Endothelial cell of umbilical vein (primary cell): ENCODE measurements at places on chromosomes 11 and 22. TPM values are rescaled to one million over a fixed set of nuclear protein-coding genes. Genes with fewer than 3 reads are reported as not detected.

DNA sequence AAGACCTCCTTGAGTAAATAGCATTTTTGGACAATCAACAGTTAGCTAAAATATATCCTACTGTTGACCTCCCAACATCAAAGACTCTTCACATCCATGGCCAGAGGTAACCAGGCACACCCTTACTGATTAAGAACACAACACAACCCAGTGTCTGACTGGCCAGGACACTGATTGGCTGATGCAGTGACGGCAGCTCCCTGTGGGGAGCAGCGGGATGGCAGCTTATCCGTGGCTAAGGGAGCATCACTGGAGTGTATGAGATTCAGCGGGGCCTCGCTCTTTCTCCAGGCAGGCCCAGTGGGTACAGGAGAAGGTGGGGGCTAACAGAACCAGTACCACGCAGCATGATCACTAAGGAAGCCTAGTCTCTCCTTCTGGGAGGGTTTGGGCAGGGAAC, 10.3 kb upstream of the IL2RB start:
- no peaks in the 10 kb centered on the region for H3K36me3 ChIP-seq
- H3K27me3 ChIP-seq, result no peaks in the 10 kb centered on the region
- no peaks in the 10 kb centered on the region for H3K4me1 ChIP-seq

GRCh38 chr11:102559839-102560238, 29.3 kb upstream of the MMP7 start:
- H3K27ac ChIP-seq, result no peak overlapping the region
- no peaks in the 10 kb centered on the region for H3K27me3 ChIP-seq
- H3K4me1 ChIP-seq, result peaks cover 3% of the 10 kb centered on the region
- no peaks in the 10 kb centered on the region for H3K36me3 ChIP-seq
- H3K4me3 ChIP-seq, result no peak overlapping the region
- no peak for DNase-seq

GRCh38 chr22:45925811-45926351, 51.1 kb downstream of the WNT7B start:
- no peaks in the 10 kb centered on the region for H3K4me1 ChIP-seq
- no peak overlapping the region for H3K4me3 ChIP-seq
- no peak for DNase-seq
- no peaks in the 10 kb centered on the region for H3K27me3 ChIP-seq
- no peaks in the 10 kb centered on the region for H3K36me3 ChIP-seq

The PAMR1 gene
- polyA plus RNA-seq, result not detected in 2 replicates

- no peaks in the 10 kb centered on the region for H3K27me3 ChIP-seq
- H3K36me3 ChIP-seq, result no peaks in the 10 kb centered on the region
- no peak for DNase-seq
- no peak overlapping the region for H3K4me3 ChIP-seq
- no peak overlapping the region for H3K27ac ChIP-seq
These were observed 244.4 kb upstream of the SYN3 start for GRCh38 chr22:33302549-33302948.

The PRR33 gene
- polyA plus RNA-seq, result not detected in 2 replicates

GRCh38 chr11:96272529-96273222, 70.3 kb downstream of the MAML2 start:
- no peak overlapping the region for H3K4me3 ChIP-seq
- no peak overlapping the region for H3K27ac ChIP-seq
- peaks cover under 1% of the 10 kb centered on the region for H3K4me1 ChIP-seq
- H3K27me3 ChIP-seq, result no peaks in the 10 kb centered on the region
- DNase-seq, result peak; percentile 46

GRCh38 chr11:64074239-64074638, 38.5 kb downstream of the FLRT1 start:
- DNase-seq, result no peak
- no peak overlapping the region for H3K27ac ChIP-seq
- H3K4me1 ChIP-seq, result no peaks in the 10 kb centered on the region

DNA sequence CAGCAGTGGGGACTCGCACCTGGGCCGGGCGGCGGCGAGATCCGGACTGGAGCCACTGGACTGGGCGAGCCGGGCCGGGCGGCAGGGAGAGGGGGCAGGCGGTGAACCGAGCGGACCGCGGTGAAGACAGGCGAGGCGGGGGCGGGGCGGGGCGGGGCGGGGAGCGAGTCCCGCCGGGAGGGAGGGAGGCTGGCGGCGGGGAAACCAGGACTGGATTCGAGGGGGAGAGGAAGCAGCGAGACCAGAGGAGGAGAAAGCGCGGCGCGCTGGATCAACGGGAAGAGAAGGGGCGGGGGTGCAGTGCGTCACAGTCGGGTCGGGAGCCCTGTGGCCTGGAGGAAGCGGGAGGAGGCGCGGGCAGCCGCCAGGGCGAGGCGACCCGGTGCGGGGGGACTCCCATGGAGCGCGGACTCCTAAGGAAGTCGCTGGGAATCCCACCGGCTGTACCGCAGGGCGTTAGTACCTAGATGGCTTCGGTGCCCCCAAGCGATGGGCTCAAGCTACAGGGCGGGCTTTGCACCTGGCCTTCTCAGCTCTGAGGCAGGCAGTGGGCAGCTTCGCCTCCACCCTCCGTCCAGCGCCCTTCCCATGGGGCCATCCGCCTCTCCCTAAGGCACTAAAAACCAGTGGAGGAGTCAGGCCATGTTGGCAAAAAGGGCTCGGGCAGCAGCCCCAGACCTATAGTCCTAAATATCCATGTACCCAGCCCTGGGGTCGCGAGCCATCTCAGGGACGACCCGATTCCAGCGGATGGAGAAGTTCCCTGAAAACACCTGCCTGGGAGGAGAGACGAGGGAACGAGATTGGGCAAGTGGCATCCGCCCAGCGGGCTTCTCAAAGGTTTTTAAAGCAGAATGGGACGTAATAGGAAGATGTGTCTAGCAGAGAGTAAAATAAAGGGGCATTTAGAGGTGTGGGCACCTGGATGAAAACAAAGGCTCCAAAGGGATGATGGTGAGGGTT, at the start of gene TMEM121B:
TMEM121B (minus strand) TSS at position 128 of the 963 bp plus-strand sequence. CDS start 233 bp downstream, outside the sequence.
- H3K4me3 ChIP-seq, result peak within 1 kb of the TSS; percentile 36
- H3K27ac ChIP-seq, result no peak within 1 kb of the TSS
- H3K36me3 ChIP-seq, result no peaks in the 10 kb centered on the region
- peaks cover 22% of the 10 kb centered on the region for H3K27me3 ChIP-seq
- peaks cover 6% of the 10 kb centered on the region for H3K4me1 ChIP-seq
- peak; percentile 23 for DNase-seq

GRCh38 chr11:35246745-35247144, 107.8 kb downstream of the CD44 start:
- no peaks in the 10 kb centered on the region for H3K4me1 ChIP-seq
- H3K27ac ChIP-seq, result no peak overlapping the region
- DNase-seq, result no peak
- no peaks in the 10 kb centered on the region for H3K36me3 ChIP-seq
- H3K4me3 ChIP-seq, result no peak overlapping the region

DNA sequence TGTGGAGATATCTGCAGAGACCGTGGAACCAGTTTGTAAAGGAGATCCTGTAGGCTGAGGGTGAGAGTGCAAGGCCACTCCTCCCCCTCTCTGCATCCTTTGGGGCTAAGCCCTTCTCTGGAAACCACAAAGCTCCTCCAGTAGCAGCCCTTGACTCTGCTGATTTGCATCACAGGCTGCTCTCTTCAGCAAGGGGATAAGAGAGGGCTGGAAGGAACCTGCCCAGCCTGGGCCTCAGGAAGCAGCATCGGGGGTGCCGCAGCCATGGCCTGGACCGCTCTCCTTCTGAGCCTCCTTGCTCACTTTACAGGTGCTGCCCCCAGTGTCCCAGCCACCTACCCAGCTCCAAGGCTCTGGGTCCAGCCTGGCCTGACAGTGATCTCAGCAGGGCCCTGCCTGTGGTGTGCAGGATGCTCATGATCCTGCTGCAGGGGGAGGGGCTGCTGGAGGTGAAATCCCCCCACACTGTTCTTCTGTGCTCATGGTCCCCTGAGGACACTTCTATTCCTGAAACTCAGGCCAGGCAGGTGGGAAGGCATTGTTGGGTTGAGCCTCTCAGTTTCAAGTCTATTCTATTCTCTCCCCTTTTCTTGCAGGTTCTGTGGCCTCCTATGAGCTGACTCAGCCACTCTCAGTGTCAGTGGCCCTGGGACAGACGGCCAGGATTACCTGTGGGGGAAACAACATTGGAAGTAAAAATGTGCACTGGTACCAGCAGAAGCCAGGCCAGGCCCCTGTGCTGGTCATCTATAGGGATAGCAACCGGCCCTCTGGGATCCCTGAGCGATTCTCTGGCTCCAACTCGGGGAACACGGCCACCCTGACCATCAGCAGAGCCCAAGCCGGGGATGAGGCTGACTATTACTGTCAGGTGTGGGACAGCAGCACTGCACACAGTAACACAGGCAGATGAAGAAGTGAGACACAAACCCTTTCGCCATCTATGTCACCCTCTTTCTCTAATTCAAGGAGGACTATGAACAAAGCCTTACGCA, 68.5 kb upstream of the IGLL5 start:
- H3K4me3 ChIP-seq, result no peak overlapping the region
- H3K27me3 ChIP-seq, result no peaks in the 10 kb centered on the region
- no peaks in the 10 kb centered on the region for H3K4me1 ChIP-seq
- H3K27ac ChIP-seq, result no peak overlapping the region

The RIMBP3C gene
- polyA plus RNA-seq, result 0.02 and 0.04 TPM in 2 replicates

The KRTAP5-8 gene
- 0.14 and 0.17 TPM in 2 replicates for polyA plus RNA-seq

DNA sequence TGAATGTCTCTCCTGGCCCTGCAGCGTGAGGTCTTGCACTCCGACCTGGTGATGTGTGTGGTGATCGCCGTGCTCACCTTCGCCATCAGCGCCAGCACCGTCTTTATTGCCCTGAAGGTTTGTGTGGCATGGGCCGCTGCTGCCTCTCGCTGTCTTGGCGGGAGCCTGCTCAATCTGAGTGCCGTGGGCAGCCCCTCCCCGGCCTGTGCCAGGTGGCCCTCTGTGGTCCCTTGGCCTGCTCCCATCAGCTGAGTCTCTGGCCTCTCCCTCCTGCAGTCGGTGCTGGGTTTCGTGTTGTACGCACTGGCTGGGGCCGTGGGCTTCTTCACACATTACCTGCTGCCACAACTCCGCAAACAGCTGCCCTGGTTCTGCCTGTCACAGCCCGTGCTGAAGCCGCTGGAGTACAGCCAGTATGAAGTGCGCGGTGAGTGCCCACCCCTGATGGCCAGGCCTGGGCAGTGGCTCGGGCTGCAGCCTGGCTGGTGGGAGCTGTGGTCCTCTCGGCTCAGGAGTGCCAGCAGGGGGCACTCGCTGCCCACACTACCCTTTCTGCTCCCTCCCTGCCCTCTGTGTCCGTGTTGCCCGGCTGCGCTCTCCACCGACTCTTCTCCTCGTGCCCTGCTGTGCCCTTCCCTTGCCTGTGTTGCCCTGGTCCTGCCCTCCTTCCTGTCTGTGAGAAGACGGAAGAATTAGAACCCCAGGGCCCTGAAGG, 10.2 kb downstream of the PCNX3 start:
- no peak overlapping the region for H3K4me3 ChIP-seq
- no peak overlapping the region for H3K27ac ChIP-seq
- DNase-seq, result peak; percentile 56
- peaks cover 21% of the 10 kb centered on the region for H3K36me3 ChIP-seq

The KDM4E gene
- polyA plus RNA-seq, result not detected in 2 replicates

- H3K27me3 ChIP-seq, result no peaks in the 10 kb centered on the region
- H3K4me1 ChIP-seq, result peaks cover 21% of the 10 kb centered on the region
- peaks cover 11% of the 10 kb centered on the region for H3K36me3 ChIP-seq
These were observed 117.3 kb downstream of the ETS1 start for GRCh38 chr11:128470081-128470480.

DNA sequence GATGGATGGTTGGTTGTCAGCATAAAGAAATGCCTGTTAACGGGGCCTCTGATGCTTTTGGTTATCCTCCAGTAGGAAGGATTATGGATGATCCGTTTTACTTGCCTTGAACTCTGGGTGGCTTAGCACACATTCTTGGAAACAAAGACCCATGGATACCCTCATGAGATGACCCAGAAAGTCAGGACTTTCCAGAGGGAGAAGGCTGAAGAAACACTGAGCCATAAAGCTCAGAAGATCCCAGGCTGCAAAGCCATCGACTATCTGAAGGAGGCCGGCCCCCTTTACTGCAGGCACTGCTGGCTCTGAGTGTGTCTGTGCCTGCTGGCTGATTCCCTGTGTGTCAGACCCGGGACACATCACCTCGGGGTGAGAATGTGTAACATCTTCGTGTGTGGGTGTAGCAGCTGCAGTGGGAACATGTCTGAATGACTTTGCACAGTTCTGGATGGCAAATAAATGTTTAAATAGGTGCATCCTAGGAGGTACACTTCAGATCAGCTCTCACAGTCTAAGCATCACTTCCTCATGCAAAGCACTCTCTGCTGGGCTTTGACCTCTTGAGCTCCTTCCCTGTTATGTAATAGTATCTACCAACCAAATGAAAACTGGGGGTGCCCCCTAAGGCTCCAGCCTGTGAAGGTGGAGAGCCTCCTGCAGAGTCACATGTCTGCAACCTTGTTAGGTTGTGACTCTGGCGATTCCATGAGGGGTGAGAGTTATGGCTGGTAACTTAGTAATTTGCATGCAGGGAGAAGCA, 1084.9 kb downstream of the TBC1D22A start:
- no peaks in the 10 kb centered on the region for H3K27me3 ChIP-seq
- no peaks in the 10 kb centered on the region for H3K36me3 ChIP-seq
- DNase-seq, result no peak
- H3K4me3 ChIP-seq, result no peak overlapping the region
- H3K4me1 ChIP-seq, result no peaks in the 10 kb centered on the region

DNA sequence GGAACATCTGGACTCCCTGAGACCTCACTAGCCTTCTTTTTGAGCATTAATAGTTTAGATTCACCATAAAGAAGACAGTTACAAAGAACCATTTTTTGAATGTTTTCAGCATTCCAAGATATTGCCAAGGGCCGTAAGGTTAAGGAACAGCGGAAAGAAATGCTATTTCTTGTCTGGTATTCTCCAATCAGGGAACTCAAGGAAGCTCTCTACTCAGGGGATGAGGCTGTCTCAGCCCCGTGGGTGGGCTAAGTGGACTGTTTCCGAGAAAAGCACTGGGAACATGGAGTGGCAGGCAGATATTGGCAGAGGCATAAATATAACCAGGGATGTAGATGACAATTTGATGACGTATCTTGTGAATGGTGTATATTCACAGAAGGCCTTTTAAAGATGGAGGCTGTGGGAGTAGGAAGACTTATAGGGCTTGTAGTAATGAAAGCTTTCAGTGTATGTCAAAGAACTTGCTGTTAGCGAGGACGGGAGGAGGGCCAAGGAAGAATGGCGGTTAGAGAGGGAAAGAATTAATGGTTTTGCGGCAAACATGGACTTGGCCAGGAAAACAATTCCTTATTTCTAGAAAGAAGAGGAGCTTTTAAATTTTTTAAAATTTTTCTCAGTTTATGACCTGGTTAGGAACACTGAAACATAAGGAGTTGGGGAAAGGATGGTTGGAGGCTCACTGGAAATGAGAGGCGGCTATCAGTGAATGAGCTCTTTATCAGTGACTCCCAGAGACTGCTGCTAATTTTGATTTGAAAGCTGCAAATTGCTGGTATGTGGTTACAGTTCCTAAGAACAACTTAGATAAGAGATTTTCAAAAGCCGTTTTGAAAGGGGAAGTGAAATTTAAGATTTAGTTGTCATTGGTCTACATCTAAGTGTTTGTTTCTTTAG, 64.6 kb downstream of the ST3GAL4 start:
- peaks cover 11% of the 10 kb centered on the region for H3K4me1 ChIP-seq
- H3K27me3 ChIP-seq, result no peaks in the 10 kb centered on the region
- no peaks in the 10 kb centered on the region for H3K36me3 ChIP-seq

The MPEG1 gene
- not detected in 2 replicates for polyA plus RNA-seq

The TKFC gene
- polyA plus RNA-seq, result 31.7 and 34.0 TPM in 2 replicates

GRCh38 chr11:117851106-117851505, 25.4 kb downstream of the FXYD6 start:
- no peaks in the 10 kb centered on the region for H3K36me3 ChIP-seq
- no peak overlapping the region for H3K27ac ChIP-seq
- DNase-seq, result no peak
- no peaks in the 10 kb centered on the region for H3K4me1 ChIP-seq
- H3K27me3 ChIP-seq, result peaks cover 3% of the 10 kb centered on the region
- no peak overlapping the region for H3K4me3 ChIP-seq
